ENCODE measurements at places on chromosomes 5 and 9. TPM values are rescaled to one million over a fixed set of nuclear protein-coding genes. Genes with fewer than 3 reads are reported as not detected.

The BTNL9 gene
- total RNA-seq, result not detected

The ZNF483 gene
- total RNA-seq, result 1.4 TPM

The ALDH7A1 gene
- total RNA-seq, result 22.4 TPM

The PLEKHG4B gene
- total RNA-seq, result 0.48 TPM

The LURAP1L gene
- total RNA-seq, result 22.4 TPM

The MLLT3 gene
- 19.6 TPM for total RNA-seq

The IL4 gene
- not detected for total RNA-seq

The DNM1 gene
- total RNA-seq, result 2.8 TPM

The PCDHGC5 gene
- 0.21 TPM for total RNA-seq

The IL13 gene
- not detected for total RNA-seq

The ANKRD20A1 gene
- not detected for total RNA-seq

The ARHGEF37 gene
- 24.5 TPM for total RNA-seq

The FCN2 gene
- total RNA-seq, result not detected

The ISOC1 gene
- total RNA-seq, result 17.7 TPM

The NRG2 gene
- total RNA-seq, result 0.64 TPM

The ETF1 gene
- total RNA-seq, result 175 TPM

The IFNE gene
- 5.3 TPM for total RNA-seq

The PCDHB9 gene
- not detected for total RNA-seq

The SPINK7 gene
- total RNA-seq, result 4.3 TPM

The NMUR2 gene
- total RNA-seq, result not detected

The CD72 gene
- 0.72 TPM for total RNA-seq

The OLFM1 gene
- 0.48 TPM for total RNA-seq

The MYOZ3 gene
- under 0.01 TPM for total RNA-seq

The OLFML2A gene
- total RNA-seq, result 20.2 TPM

The CEL gene
- total RNA-seq, result 0.48 TPM

The FGF1 gene
- 0.21 TPM for total RNA-seq

The HMCN2 gene
- total RNA-seq, result under 0.01 TPM

The STRBP gene
- 15.3 TPM for total RNA-seq

The INVS gene
- 16.6 TPM for total RNA-seq

All from tracheal epithelial cell (primary cell).